ENCODE measurements at places on chromosomes 3 and 15.

DNA sequence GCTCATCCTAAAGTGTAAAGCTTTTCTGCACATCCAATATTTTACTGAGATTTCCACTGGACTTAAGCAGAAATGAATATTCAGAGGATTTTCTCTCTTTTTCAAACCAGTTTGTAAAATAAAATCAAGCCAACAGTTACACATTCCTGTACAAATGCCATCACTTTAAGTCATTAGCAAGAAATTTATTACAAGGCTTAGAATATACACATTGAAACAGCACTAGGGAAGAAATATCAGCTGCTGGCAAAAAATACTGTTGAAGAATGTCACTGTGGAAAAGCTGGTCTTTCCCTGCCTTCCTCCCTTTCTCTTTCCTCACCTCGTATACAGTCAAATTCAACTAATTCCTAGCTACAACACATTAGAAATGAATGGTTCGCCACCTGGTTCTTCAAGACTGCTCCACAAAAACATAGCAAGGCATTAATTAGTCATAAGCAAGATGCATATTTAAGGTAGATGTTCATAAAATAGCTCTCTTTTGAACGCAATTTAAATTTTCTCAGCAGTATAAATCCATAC is 21.3 kb downstream of the PLOD2 start:
- no peak for DNase-seq

- no peak for DNase-seq
Observed at GRCh38 chr15:25712192-25712960, 150.8 kb downstream of the ATP10A start.

DNA sequence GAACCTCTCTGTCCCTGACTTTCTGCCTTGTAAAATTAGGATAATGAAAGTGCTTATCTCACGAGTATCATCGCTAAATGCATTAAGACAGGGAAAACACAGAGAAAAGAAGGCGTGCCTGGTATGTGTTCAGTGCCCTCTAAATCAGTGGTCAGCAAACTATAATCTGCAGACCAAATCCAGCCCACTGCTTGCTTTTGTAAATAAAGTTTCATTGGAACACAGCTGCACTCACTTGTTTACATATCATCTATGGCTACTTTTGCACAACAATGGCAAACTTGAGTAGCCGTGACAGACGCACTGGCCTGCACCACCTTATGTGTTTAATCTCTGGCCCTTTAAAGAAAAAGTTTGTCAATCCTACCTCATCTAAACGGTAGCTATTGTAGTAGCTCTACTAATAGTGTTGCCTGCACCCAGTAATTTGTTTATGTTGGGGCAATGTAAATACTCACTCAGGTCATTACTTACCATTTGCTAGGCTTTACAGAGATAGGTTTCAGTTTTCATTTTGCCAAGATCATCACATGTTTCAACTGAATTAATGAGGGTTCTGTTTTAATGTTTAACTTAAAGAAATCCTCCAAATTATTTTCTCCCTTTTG is 229.4 kb downstream of the FEZF2 start:
- no peak for DNase-seq

DNA sequence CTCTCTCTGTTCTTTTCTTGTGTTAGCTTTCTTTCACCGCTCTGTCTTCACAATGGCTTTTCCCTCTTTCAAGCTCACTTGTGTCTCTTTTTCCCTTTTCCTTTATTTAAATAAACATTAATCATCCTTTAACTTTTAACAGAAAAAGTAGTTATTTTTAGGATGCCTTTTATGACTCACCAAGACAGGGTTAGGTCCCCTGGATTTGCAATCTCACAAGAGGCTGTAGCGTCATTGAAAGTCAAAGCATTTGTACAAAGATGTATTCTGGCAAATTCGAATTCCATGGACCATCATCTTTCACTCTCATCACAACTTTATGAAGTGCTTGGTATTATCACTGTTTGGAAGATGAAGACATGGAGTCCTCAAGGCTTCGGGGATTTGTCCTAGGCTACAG is 34.8 kb upstream of the MCTP2 start:
- no peak for DNase-seq

DNA sequence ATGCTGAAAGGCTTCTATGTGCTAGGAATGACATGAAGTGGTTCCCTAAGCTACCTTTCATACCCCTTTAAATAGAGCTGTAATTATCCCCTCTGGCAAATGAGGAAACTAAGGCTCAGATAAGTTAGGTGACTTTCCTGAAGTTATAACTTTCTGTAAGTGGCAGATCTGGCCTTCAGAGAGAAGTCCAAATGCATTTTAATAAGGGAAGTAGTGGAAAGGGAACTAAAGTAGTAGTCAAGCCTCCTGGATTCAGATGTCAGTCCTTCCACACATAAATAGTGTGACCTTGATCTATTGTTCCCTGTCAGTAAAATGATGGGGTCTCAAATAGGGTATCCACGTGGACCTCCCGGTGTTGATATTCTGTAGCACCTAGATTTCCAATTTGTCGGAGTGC is 277.7 kb downstream of the EDEM1 start:
- no peak for DNase-seq

Data from SK-MEL-5 (cell line).